ENCODE measurements at places on chromosomes 16 and 17.

DNA sequence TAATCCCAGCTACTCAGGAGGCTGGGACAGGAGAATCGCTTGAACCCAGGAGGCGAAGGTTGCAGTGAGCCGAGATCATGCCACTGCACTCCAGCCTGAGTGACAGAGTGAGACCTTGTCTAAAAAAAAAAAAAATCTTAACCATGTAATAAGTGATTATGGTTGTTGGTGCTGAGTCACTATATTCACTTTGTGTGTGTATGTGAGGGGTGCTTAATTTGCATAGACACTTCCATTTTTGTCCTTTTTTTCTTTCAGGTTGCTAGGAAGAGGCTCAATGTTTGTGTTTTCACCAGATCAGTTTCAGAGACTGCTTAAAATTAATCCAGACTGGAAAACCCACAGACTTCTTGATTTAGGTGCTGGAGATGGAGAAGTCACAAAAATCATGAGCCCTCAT lies 18.2 kb downstream of the METTL9 start:
- DNase-seq: no peak

- DNase-seq: no peak
Measured at GRCh38 chr17:77083531-77083930, 57.2 kb upstream of the SEC14L1 start.

DNA sequence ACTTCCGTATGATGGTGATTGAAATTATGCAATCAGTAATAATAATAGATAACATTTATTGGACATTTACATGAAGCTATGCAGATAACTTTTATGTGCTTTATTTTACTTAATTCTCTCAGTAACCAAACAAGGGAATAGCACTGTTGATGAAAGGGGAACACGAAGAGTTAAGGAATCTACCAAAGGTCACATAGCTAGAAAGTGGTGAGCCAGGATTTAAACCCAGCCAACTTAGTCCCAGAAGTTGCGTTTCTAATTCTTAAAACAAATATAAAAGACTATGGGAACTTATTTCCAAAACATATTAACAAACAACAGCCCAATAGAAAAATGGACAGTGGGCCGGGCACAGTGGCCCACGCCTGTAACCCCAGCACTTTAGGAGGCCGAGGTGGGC lies 9.7 kb downstream of the SPNS3 start:
- DNase-seq: no peak

DNA sequence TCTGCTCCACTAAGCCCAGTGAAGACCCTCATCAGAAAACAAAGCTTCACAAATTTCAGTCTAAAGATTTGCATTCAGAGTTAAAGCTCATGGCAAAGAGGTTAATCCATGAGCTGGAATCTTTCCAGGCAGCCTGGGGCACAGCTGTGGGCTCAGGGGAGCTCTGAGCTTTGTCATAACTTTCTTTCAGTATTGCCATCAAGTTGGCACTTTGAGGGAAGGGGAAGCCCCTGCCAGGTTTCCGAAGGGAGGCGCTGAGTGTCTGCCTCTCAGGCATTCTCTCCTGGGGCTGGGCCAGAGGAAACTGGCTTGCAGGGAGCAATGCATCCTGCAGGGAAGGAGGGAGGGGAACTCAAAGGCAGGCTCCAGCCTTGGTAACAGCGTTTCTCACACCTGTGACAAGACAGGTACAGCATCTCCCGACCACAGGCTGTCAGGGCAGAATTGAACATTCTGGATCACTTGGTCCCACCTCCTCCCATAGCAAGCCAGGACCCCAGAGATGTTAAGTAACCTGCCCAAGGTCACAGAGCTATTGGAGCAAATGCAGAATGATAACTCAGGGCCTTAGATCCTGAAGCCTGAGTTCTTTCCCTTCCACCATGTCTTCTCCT lies 3.9 kb downstream of the LPO start:
- peak; percentile 23 for DNase-seq

DNA sequence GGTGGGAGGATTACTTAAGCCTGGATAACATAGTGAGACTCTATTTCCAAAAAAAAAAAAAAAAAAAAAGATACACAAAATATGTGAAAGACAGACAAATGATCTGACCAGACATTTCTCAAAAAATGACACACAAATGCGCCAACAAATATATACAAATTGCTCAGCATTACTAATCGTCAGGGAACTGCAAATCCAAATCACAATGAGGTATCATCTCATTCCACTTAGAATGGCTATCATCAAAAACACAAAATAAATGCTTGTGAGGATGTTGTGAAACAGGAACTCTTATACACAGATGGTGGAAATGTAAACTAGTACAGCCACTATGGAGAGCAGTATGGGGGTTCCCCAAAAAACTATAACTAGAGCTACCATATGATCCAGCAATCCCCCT lies 62.4 kb downstream of the STX8 start:
- DNase-seq: no peak

GRCh38 chr16:83768986-83769385 lies 38.8 kb upstream of the HSBP1 start:
- no peak for DNase-seq

Data from activated T-cell treated with anti-CD3 and anti-CD28 coated beads, Interleukin-2, amount 50 U/mL, for 72 hours (primary cell).